ENCODE measurements at places on chromosomes 11 and 22. TPM values are rescaled to one million over a fixed set of nuclear protein-coding genes. Genes with fewer than 3 reads are reported as not detected.
A peak's percentile ranks its signal among the peaks of the same experiment; 100 is the strongest.

DNA sequence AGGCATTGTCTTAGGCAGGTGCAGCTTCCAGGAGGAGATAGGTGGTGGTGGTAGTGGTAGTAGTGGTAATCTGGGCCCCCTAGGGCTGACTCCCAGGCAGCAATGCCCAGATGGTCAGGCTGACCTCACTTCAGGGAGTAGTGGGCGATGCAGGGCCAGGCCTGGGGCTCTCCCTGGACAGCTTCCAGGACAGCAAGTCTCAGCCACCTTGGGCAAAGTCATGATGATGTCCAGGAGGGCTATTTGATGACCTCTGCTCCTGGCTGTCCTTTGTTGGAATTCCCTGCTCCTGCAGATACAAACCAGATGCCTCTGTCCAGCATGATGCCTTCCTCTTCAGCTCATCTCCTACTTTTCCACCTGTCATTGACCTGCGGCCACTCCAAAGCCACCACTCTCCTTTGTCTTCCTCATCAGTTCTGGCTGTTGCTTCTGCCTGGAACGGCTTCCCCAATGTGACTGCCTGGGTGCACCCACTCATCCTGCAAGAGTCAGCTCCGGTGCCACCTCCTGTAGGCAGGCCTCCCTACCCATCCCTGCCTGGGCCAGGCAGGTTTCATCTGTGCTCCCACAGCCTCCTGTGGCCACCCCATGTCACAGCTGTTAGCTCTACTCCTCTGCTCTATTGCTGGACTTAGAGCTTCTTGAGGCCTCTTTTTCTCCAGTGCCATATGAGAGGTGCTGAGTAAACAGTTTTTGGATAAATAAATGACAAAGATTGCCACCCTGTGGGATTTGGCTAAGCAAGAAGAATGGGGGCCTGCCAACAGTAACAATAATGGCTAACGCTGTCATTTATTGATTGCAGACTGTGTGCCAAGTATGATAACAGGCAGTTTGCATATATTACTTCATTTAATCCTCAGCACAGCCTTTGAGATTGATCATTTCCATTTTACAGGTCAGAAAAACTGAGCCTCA is 172.9 kb upstream of the NECTIN1 start:
- no peak for DNase-seq

GRCh38 chr11:66542362-66542761 is 3.5 kb downstream of the ZDHHC24 start:
- no peak for DNase-seq

DNA sequence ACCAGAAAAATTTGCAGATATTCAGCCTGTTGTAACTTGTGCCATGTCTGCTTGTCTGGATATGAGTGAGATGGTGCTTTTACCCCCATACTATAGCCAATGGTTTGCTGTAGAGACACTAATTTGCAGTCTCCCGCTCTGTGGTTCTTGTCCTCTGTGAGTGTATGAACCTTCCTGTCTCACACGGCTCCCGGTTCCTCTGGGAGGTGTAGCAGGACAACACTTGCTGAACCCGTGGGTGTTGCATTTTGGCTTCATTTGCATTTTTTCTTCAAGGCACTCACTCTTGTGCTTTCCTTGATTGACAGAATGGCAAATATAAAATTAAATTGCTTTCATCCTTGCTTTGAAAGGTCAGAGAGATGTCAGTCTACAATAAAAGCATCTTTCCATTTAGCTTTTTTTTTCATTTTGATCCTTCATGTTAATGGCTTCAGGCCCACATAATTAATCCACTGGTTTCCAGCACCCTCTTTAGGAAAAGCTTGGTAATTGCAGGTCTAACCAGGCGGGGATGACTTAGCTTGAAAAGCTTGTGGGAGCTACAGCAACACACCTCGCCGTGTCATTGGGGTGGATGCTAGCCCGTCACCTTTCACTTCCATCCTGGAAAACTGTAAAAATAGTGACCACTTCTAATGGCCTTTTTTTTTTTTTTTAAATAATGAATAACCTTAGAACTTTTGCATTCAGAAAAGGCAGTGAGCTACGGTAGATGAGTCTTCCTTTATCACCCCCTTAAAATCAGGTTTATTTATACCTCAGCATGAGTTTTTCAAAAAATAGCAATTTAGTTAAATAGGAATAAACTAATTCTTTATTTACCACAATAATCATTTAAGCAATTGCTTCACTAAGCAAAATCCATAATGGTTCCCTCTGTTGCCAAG is 27.4 kb upstream of the ST14 start:
- no peak for DNase-seq

DNA sequence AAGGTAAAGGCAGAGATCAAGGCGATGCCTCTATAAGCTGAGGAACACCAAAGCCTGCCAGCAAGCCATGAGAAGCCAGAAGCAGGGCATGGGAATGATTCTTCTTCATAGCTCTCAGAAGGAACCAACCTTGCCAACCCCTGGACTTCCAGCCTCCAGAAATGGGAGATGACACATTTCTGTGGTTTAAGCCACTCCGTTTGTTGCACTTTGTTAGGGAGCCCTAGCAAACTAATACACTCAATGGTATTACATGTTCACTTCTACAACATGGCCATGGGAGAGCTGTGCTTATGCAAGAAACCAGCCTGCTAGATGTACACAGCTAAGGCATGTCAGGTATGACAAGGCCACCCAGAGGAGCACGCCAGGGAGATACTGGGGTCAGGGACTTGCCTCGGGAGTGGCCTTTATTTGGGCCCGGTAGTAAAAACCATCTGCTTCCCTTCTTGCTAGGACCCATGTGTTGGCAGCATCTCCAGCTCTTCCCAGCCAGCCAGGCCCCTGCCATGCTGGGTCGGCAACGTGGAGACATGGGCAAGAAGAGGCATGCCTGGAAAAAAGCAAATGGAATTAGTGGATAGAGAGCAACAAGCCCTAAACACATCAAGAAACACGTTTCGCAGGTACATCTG is 3.6 kb downstream of the C11orf16 start:
- DNase-seq = no peak

GRCh38 chr11:1150769-1151365 is 6.9 kb upstream of the MUC5AC start:
- DNase-seq = peak; percentile 77

Gene OSBPL5
- 46.0 TPM for total RNA-seq

DNA sequence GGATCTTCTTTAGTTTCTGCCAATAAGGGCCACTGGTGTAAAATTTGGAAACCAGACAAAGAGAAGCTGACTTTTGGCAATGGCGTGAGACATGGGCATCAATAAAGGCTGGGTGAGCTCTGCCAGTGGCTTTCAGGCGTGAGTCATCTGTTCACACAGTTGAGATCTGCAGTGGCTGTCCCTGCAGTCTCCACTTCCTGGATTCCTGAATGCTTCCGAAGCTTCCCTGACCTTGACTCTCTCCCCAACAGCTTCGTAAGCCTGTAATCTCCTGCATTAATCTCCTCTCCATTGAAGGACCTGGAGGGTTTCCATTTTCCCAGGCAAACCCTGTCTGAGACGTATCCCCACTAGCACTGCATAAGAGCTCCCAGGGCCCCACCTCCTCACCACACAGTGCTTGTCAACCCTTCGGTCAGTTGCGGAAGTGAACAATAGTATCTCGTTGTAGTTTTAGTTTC is 574.7 kb downstream of the TBC1D22A start:
- peak; percentile 92 for DNase-seq

Gene OR1S2
- not detected for total RNA-seq

Gene HEPN1
- not detected for total RNA-seq

DNA sequence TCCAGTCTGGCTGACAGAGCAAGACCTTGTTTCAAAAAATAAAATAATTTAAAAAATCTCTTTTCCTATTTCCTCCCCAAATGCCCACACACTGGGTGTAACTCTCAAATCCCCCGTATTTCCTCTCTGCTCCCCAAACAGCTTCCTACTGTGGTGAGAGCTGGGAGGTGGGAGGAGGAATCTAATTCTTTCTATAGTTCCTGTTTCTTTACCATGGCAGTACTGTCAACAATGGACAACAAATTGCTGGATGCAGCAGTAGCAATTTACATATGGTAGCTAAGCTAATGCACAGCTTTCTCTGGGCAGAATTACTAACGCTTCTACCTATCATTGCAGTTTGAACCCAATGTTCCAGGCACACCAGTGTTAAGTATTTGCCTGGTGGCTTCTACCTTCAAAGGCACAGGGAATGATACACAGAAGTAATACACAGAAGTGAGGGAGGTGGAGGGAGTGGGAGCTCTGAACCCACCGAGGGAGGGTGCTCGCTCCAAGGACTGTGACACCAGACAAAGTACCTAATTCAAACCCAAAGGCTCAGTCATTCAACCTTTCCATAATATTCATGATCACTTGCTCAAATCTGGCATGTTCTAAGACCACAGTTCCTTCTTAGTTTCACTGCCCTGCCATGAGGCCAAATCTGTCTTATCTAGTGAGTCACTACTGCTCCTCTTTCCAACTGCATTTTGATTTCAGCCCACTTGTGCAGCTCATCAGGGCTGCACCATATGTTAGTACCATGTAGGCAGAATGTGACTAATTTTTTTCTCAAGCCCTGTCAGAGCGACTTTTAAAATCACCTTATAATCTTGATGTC is 37.9 kb downstream of the CELF1 start:
- no peak for DNase-seq

GRCh38 chr11:48062649-48063048 is 82.3 kb downstream of the PTPRJ start:
- no peak for DNase-seq

DNA sequence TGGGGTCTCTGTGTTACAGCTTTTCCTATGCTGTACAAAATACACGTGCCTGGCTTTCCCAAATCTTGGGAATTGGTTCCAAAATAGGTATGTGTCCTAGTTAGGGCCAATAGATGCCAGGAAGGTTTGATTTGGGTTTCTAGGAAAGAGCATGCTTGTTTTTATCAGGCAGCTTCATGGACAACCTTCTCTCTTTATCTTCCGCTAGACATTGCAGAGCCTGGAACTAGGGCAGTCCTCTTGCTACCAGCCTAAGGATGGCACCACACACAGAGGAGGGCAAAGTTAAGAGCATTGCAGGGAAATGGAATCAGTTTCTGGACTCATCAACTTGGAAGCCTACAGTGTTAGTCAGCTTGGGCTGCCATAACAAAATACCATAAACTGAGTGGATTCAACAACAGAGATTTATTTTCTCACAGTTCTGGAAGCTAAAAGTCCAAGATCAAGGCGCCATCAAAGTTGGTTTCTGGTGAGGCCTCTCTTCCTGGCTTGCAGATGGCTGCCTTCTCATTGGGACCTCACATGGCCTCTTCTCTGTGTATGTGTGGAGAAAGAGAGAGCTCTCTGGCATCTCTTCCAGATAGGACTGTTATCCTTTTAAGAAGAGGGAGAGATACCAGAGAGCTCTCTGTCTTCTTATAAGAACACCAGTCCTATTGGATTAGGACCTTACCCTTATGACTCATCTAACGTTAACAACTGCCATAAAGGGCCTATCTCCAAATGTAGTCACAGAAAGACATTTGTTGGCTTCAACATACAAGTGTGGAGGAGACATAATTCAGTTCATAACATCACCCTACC is 27.3 kb upstream of the CREB3L1 start:
- peak; percentile 28 for DNase-seq

DNA sequence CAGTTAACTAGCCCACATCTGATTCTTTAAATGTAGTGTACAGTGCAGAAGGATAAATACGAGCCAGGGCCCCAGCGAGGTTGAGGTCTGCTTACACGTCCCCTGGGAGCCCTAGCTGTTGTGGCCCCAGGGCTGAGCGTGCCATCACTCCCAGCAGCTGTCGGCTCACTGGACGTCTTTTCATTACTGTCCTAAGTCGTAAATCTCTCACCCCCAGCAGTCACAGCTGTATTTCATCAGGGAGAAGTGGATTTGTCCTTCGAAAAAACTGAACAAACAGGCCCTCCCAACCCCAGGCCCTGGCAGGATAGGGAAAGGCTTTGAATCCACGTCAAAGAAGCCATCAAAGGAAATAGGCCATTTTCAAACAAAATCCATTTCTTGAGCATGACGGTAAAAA is 110.4 kb upstream of the CSNK2A3 start:
- peak; percentile 18 for DNase-seq

DNA sequence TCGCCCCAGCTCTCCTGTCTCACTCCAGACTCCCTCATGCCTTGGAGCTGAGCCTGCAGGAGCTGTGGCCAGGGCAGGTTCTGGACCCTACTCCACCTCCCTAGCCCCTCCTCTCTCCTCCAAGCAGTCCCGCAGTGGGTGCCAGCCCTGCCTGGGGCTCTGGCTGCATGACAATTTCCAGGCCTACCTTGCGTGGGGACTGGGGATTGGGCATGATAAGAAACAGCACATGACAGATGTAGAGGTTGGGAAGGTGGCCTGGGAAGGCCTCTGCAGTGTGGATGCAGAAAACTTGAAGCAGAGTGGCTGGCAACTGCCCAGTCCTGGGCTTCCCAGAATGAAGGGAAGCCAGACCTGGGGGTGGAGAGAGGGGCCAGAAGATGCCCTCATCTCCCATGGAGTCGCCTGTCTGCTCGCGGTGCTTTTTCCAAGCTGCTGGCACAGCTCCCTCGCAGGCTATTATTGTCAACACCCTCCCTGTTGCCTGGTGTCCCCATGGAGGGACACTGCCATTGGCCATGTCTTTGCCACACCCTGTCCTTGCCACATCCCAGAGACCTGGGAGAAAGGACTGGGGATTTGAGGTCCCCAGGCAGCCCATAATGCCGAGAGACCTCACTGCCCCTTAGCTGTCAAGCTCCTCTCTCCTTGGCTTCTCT is 48.9 kb upstream of the CDON start:
- DNase-seq = no peak

Gene MYEOV
- total RNA-seq = 5.3 TPM

Gene TRIOBP
- total RNA-seq = 92.5 TPM

DNA sequence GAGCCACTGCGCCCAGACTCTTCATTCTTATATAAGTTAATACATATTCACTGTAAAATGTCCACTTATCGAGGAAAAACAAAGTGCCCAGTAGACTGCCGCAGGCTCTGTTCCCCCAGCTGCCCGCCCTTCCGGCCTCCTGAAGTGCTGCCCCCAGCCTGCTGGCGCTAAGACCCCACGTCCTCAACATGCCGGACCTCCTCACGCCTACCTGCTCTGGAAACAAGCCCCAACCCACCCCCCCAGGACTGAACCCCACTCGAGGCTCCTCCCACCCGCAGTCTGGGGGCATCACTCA is 1.1 kb downstream of the GATD1 start:
- no peak for DNase-seq

Gene VPREB3
- not detected for total RNA-seq

GRCh38 chr11:16280256-16280682 is 76.1 kb downstream of the SOX6 start:
- no peak for DNase-seq

- no peak for DNase-seq
Observed at GRCh38 chr22:36640106-36640672, 63.4 kb downstream of the CACNG2 start.

DNA sequence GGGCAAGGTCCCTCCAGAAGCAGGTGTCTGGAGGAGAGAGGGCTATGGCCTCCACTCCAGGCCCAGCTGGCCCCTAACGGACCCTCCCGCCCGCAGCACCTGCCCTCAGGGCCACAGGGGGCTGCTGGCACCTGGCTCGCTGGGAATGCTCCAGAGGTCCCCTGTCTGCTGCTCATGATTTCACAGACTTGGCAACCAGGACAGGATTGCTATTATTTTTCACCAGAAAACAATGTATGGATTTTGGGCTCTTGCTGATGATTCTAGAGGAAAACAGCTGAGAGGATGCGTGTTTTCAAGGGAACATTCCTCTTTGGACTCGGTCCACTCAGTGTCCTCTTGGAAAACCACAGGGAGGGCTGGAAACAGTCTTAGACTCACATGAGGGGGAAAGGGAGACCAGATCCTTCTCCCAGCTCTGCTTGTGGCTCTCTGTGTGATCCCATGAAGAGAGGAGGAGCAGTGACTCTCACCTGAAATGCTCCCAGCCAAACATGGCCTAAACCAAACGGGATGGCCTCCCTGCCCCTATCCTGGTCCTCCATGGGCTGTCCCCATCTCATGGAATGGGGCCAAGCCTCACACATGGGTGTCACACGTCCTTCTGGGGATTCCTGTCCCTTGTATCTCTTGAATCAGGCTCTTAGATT is 15.8 kb downstream of the MYEOV start:
- DNase-seq = peak; percentile 56

Gene KCNJ1
- not detected for total RNA-seq

Measured in SJSA1 (cell line).